Endothelial cell (in vitro differentiated cells): ENCODE measurements at places on chromosomes 11 and 22.

GRCh38 chr22:36325154-36326031, 62.4 kb downstream of the MYH9 start:
- no peak for DNase-seq

GRCh38 chr11:33775467-33775807, 1.1 kb upstream of the FBXO3 start:
- no peak for DNase-seq

GRCh38 chr11:84865791-84866535, 761.2 kb downstream of the DLG2 start:
- DNase-seq = no peak

DNA sequence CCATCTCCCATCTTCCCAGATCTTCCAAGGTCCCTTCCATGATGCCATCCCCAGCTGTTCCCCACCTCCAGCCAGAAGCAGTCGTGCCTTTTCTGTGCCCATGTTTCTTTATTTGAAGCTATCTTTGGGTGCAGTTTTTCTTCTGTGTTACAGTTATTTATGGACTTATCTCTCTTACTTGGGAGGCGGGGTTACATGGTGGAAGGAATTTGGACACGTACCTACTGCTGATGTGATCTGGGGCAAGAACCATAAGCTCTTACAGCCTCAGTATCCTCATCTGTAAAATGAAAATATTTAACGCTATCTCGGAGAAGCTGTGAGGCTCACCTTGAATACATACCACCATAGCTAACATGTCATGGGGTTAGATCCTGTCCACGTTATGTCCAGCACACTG, 98.9 kb downstream of the ZBTB16 start:
- DNase-seq = no peak

GRCh38 chr22:19984851-19985811, 31.5 kb downstream of the ARVCF start:
- DNase-seq = no peak

DNA sequence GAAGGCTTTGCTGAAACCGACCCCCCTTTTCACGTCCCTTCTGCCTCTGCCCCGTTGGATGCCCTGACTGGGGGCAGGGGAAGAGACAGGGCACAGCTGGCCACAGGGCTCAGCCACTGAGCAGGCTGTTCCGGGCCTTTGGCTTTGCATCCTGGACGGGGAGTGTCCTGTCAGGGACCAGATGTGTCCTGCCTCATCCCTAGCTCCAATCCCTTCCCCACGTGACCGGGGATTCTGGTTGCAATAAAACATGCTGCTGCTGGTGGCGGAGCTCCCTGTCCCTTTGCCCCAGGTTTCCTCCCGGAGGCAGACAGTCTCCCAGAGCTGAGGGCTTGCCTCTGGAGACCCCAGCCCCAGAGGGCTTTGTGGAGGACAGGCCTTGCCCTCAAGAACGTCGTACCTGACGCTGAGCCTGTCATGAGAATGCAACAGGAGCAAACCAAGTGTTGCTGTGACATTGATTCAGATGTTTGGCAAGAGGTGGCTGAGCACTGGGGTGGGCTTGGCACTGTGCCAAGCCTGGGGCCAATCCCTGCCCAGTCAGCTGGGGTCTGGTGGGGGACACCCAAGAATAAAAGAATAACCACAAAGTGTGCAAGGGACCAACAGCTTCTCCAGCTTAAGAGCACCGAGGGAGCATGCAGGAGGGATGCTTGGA, 7.3 kb downstream of the CDC42EP2 start:
- DNase-seq = no peak

DNA sequence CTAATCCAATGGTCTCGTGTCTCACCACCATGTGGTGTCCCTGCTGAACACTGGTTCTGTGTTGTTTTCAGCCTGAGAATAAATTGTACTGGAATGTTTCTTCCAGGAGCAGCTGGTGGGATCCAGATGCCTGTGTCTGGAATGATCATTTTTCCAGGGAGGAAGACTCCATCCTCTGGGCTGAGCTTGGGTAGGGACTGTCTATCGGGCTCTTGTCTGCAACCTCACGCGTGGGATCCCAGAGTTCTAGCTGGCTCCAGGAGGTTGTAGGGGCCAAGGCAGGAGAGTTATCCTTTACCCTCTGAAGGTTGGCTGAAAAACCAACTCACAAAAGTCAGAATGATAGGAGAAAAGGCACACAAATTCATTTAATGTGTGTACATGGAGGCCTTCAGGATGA, 144.1 kb upstream of the B3GAT1 start:
- DNase-seq = no peak

- DNase-seq = no peak
Observed at GRCh38 chr22:17851759-17852158, 77.5 kb upstream of the BID start.

- no peak for DNase-seq
Observed at GRCh38 chr22:41775338-41775737, 25.1 kb upstream of the CCDC134 start.

DNA sequence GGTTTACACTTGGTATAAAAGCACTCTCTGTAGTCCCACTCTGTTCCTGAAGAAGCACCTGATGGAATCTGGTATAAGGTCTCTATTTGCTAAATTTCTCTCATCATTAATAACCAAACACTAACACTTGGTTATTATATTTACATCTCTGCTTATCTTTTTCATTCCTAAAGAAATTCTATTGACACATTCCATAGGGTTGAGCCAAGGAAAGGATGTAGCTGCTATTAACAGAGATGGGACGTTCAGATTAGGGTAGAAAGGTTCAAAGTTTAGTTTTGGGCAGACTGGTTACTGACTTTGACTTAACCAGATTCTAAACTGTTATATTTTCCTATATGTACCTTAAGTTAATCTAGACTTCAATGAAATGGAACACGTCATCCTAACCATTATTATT, 91.5 kb downstream of the RSF1 start:
- DNase-seq = no peak

DNA sequence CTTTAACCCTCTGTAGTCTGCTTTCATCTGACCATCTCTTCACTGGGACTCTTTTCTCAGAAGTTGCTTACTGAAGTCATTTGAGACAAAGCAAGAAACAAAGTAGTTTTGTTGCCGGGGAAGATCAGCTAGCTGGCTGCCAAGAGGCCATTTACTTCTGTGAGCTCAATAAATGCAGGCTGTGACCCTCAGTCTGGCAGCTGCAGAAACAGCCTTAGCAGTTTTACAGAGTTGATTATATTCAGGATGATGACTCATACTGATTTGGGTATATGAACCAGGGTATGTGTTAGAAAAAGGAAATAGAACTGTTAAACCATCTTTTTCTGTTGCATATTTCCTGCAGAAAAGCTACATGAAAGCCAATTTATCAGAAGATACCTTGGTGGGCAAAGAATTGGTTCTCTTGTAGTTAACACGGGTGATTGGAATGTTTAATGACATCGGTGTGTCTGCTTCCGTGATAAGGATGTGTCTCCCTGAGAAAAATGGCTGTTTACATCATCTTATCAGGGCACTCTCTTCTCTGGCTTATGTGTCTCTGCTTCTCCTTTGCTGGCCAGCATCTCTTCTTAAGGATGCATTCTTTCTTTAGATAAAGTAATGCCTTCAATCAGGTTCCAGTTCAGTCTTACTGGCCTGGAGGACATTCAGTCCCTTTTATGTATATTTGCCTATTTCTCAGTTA, 18.5 kb downstream of the FIBIN start:
- DNase-seq = no peak

DNA sequence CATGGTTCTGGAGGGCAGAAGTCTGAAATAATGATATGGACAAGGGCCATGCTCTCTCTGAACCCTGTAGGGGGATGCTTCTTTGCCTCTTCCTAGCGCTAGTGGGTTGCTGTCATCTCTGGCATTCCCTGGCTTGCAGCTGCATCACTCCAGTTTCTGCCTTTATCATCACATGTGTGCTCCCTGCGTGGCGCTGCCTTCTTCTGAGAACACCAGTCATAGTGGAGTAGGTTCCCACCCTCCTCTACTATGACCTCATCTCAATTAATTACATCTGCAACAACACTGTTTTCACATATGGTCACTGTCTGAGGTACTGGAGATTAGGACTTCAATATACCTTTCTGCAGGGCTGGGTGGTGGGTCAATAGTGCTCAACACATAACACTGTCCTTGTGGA, 402.3 kb upstream of the NARS2 start:
- DNase-seq = no peak

- DNase-seq = no peak
Observed at GRCh38 chr11:83438438-83438837, 152.3 kb upstream of the CCDC90B start.

GRCh38 chr11:8383227-8383626, 119.5 kb upstream of the LMO1 start:
- no peak for DNase-seq

- no peak for DNase-seq
Observed at GRCh38 chr11:44536788-44537516, 28.5 kb upstream of the CD82 start.

DNA sequence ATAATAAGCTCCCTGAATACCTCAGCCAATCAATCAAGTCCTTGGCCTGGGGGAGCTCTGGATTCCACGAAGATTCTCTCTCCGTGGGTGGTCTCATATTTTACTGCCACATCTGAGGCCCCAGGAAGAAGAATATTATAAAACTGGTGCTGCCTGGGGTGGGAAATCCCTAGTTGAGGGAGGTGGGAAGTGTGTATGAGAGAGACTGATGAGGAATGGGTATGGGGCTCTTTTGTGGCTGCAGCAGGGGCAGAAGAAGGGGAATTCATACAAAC, 71.5 kb downstream of the SYN3 start:
- DNase-seq = no peak

GRCh38 chr11:119015054-119015611, 3.0 kb downstream of the RPS25 start:
- no peak for DNase-seq

GRCh38 chr11:26330262-26330661, 1.7 kb upstream of the ANO3 start:
- no peak for DNase-seq

DNA sequence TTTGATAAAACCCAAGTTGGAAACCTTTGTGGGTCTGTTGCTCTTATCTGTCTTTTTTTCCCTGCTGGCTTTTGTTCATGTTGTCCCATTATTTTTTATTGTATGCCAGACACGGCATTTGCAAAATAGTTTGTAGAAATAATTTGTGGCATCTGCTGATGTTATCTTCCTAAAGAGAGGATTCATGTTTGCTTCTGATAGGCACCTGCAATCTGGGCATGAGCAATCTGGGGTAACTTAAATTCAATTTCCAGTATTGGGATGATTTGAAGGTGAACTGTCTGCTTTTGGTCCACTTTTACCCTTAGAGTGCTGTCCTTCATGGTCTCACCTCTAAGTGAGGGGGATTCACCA, 126.9 kb downstream of the CEP164 start:
- no peak for DNase-seq

DNA sequence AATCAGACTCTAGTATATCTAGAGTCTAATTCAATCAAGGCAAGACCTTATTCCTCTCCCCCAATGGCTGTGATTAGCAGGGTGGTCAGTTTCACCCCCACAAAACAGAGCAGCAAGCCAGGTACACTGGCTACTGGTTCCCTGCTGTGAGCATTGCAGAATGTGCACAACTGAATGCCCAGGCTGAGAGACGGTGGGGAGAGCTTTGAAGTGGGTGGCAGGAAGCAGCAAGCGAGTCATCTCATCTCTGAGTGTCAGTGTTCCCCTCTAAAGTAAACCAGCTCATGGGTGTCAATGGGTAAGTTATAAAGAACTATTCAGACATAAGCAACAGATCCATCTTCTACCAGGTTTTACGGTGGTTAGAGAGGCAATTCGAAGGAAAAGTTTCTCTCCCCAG, 37.6 kb downstream of the GAB4 start:
- no peak for DNase-seq

DNA sequence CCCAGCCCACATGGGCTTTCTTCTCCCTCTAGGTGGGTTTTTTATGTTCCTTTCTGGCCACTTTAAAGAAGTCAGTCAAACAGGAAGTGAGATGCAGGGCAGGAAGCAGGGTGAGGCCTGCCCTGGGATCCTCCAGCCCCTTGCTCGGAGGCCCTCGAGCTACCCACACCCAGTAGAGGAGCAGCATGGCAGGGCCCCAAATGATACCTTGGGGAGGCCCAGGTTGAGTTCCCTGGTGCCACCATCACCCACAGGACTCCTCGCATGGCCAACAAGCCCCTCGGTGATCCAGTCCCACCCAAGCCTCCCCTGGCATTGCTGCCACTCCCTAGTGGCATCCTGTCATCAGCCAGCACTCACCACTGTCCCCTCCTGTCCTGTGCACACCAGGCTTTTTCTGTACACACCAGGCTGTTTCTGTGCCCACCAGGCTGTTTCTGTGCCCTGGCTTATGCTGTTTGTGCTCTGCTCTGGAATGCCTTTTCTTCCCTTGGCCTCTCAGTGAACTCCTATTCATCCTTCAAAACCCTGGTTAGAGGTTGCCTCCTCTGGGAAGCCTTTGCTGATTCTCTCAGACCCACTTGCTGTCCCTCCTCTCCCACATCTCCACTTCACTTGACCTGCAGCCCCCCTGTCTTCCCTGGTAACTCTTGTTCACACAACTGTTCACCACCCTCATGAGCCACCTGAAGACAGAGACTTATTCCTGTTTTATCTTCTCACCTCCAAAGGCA, 3.1 kb upstream of the PTGDR2 start:
- no peak for DNase-seq
